ENCODE measurements at places on chromosomes 3 and 15. TPM values are rescaled to one million over a fixed set of nuclear protein-coding genes. Genes with fewer than 3 reads are reported as not detected.

MYO5C gene
- total RNA-seq = 5.2 TPM

C3orf85 gene
- not detected for total RNA-seq

AADAC gene
- 22.2 TPM for total RNA-seq

CCDC54 gene
- total RNA-seq = not detected

KNG1 gene
- total RNA-seq = not detected

SERINC4 gene
- total RNA-seq = 0.05 TPM

SLC12A1 gene
- total RNA-seq = not detected

SST gene
- total RNA-seq = not detected

AGTR1 gene
- total RNA-seq = 0.50 TPM

CCDC80 gene
- total RNA-seq = 64.6 TPM

LRTM1 gene
- total RNA-seq = not detected

TTC23 gene
- total RNA-seq = 11.0 TPM

SNTN gene
- not detected for total RNA-seq

ZNF385D gene
- not detected for total RNA-seq

MST1R gene
- total RNA-seq = 7.5 TPM

INO80 gene
- total RNA-seq = 12.6 TPM

IL16 gene
- not detected for total RNA-seq

DZIP1L gene
- total RNA-seq = 5.4 TPM

GRIP2 gene
- total RNA-seq = 1.4 TPM

GOLGA8Q gene
- 0.38 TPM for total RNA-seq

XIRP1 gene
- 0.07 TPM for total RNA-seq

ATP13A5 gene
- total RNA-seq = not detected

AQR gene
- 35.5 TPM for total RNA-seq

FGF7 gene
- total RNA-seq = not detected

APPL1 gene
- total RNA-seq = 17.7 TPM

ARID3B gene
- total RNA-seq = 3.5 TPM

GRK7 gene
- not detected for total RNA-seq

WNT5A gene
- 0.73 TPM for total RNA-seq

HYAL2 gene
- total RNA-seq = 27.5 TPM

PIERCE2 gene
- total RNA-seq = 5.4 TPM

ZNF80 gene
- not detected for total RNA-seq

CGGBP1 gene
- total RNA-seq = 41.5 TPM

RAD51 gene
- total RNA-seq = 18.7 TPM

All from A549 treated with CpdA at 1 μM for 4 hours (cell line).